Cerebellar cortex (tissue), 1 donor: ENCODE measurements at places on chromosomes 2 and 18.

GRCh38 chr2:230144355-230144754 lies 75.4 kb downstream of the SP110 start:
- DNase-seq = no peak

GRCh38 chr2:189628817-189629530 lies 32.3 kb upstream of the ASNSD1 start:
- DNase-seq = no peak

GRCh38 chr2:152715112-152715511 lies 2.1 kb downstream of the PRPF40A start:
- no peak for DNase-seq

GRCh38 chr2:121144111-121144510 lies 140.9 kb downstream of the TFCP2L1 start:
- no peak for DNase-seq

DNA sequence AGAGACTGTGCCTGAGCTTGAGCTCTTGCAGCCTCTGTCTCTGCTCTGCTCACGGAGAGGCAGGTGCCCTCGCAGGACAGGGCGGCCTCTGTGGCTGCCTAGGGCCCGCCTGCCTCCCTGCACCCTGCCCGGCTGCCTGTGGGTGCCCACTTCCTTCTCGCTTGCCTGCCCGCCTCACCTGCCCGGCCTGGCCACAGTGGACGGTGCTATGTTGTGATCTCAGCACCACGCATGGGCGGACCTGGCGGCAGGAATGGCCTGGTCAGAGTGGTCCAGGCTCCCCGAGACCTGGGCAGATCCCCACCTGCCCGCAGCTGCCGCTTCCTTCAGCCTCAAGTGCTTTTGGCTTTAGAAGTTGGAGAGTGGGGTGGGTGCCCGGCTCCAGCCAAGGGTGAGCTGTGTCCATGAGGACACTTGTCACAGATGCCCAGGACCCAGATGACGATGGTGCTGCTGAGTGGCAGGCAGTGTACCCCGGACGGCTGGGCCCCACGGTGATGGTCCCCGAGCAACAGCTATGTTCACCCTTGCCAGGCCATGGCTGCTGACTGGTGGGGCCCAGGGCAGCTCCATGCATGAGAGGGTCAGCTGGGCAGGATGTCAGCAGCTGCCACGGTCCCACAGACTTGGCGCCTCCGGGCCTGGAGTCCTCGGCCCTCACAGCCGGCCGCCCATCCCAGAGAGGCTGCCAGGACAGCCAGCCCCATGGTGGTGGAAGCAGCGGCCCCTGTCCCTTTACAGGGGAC lies 25.3 kb downstream of the RTP5 start:
- no peak for DNase-seq

- no peak for DNase-seq
Observed at GRCh38 chr2:229282758-229283546, 11.9 kb upstream of the PID1 start.

GRCh38 chr2:163011000-163011399 lies 172.4 kb upstream of the KCNH7 start:
- DNase-seq = no peak

DNA sequence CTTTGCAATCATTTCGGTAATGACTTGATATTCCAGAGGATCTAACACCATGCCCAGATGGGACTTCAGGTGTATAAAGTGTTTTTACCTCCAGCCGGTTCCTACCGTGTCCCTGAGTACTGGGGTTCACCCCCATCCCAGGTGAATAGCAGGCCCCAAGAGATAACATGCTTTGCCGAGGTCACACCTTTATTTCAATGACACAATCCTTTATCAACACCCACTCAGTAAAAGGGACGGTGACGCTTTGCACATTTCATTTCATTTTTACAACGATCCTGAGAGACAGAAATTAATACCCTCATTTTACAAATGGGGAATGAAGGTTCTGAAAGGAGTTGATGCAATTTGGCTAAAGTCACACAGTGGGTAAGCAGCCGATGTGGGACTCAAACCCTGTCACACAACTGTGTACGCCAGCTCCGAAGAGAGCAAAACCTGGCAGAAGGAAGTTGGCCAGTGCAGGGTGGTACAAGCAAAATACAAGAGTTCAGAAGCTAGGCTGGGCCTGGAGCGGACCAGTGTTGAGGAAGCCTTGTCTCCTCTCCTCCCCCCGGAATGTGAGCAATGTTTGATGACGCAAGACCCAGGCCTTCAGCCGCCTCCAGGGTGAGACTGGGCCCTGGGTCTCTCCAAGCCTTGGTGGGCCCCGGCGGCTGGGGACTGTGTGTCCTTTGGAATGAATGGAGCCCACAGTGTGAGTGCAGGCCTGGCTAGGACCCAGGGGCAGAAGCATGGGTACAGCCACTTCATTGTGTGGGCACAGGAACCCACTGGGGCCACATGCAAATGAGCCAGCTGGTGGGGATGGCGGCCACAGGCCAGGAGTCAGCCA lies 139.6 kb upstream of the MYCN start:
- peak; percentile 5 for DNase-seq

DNA sequence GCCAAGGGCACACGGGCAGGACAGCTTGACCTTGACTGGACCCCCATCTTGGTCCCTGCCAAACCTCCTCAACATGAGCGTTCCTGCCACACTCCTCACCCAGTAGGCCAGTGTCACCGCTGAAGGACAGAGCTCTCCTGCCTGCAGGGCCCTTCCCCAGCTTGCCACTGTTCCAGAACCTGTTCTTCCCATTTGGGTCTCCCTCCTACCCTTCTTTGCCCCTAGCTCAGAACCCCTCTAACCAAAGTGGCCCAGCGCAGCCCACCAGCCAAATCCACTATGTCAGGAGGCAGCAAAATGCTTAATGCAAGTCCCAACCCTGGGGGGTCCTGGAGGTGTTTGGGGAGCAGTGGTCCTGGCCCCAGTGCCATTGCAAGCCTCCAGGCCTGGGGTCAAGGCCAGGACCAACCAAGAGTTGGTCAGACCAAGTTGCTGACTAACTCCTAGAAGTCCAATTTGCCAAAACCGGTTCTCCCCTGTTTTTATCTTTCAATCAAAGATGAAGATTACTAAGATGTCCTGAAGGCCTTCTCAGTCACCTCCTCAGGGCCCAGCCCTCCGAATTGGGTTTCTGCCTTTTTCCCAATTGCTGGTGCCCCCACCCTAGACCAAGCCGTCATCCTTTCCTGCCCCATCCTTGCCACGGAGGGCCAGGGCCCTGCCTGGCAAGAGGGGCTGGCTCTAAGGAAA lies 4.5 kb upstream of the ASPRV1 start:
- no peak for DNase-seq

GRCh38 chr2:54680397-54681041 lies 42.9 kb upstream of the EML6 start:
- peak; percentile 26 for DNase-seq

DNA sequence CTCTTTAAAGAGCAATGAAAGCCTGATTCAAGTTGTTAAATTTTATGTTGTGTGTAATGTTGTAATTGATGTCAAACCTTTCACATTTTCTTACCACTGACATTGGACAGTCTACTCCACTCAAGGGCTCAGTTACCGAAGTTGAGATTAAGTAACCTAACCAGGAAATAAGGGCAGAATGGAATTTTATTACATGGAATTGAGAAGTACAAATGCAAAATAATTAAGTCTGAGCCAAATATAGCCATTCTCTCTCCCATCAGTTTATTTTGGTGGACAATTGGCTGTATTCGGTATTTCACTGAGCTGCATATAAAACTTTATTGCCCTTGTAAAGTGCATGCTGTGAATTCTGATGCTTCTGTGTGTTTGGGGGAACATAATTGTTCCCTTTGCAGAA lies 231.5 kb downstream of the TTC32 start:
- DNase-seq = no peak

GRCh38 chr18:8176554-8176953 lies 432.7 kb upstream of the RAB12 start:
- no peak for DNase-seq

DNA sequence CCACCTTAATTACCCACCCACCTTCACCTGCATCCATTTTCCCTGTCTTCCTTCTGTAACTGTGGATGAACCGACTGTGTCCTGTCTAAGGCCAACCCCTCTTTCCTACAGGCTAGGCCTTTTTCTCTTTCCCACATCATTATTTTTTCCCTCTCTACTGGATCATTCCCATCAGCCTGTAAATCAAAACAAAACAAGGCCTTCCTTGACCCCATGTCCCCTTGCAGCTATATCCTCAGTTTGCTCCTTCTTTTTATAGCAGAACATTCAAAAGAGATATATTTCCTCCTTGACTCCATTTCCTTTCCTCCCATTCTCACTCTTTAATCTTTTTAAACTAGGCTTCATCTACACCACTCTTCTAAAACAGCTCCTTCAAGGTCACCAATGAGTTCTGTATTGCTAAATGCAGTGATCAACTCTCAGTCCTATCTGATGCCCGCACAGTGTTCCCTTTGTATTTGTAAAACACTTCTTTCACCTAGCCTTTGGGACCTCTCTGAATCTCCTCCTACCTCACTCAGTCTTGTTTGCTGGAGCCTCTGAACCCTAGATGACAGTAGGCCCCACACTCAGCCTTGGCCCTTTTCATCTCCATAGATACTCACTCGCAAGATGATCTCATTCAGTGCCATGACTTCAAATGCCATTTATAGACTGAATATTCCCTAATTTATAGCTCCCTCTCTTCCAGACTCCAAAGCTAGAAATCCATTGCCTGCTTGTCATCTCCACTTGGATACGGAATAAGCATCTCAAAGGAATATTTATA lies 55.7 kb downstream of the CXCR4 start:
- DNase-seq = no peak

GRCh38 chr18:75256376-75256775 lies 45.8 kb downstream of the TSHZ1 start:
- no peak for DNase-seq

GRCh38 chr2:36389091-36389564 lies 33.5 kb downstream of the CRIM1 start:
- no peak for DNase-seq

DNA sequence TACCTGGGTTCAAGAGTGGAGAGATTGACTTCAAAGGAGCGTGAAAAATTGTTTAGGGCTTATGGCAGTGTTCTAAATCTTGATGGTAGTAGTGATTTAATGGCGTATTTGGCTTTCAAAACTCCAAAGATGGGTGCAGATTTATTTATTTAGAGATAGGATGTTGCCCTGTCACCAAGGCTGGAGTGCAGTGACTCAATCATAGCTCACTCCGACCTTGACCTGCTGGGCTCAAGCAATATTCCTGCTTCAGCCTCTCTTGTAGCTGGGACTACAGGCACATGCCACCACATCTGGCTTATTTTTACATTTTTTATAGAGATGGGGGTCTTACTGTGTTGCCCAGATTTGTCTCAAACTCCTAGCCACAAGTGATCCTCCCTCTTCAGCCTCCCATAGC lies 52.5 kb downstream of the FAM117B start:
- no peak for DNase-seq

DNA sequence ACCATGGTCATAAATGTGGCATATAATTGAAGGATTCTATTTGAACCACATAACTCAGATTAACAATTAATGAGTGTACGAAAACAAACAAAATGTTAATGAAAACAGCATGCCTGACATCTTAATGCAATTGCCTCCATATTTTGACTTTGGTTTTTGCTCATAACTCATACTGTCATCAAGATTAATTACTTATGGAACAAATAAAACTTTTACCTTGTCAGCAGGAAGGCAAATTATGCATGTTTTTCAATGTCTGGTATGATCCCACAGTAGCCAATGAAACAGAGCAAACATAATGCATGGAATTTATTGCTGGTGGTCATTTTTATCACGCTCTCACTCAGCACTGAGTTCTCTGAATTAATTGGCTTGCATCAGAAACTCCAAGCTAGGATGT lies 5.1 kb downstream of the PLEKHM3 start:
- DNase-seq = no peak

DNA sequence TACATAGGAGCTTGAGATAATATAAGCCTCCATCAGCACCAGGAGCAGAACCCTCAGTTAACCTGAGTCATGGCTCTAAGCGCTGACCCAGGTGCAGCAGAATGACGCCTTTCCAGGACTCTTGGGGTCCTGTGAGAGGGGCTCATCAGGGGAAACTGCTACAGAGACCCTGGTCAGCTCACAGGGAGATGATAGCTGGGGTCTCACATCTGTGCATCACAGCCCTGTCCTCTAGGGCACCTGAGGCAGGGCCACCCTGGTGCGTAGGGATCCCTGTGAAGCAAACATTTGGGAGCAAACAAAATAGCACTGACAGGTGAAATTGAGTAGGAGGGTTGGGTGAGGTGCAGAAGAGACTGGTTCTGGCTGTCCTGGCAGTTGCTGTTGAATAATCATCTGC lies 219.2 kb downstream of the SH3RF3 start:
- no peak for DNase-seq

DNA sequence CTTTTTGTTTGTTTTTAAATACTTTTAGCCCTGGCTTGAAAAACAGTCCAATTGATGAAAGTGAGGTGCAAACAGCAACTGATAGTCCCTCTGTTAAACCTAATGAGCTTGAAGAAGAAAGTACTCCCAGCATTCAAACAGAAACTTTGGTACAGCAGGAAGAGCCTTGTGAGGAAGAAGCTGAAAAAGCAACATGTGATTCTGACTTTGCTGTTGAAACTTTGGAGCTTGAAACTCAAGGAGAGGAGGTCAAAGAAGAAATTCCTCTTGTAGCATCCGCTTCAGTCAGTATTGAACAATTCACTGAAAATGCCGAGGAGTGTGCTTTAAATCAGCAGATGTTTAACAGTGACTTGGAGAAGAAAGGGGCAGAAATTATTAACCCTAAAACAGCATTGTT lies 30.6 kb upstream of the DYSF start:
- no peak for DNase-seq

DNA sequence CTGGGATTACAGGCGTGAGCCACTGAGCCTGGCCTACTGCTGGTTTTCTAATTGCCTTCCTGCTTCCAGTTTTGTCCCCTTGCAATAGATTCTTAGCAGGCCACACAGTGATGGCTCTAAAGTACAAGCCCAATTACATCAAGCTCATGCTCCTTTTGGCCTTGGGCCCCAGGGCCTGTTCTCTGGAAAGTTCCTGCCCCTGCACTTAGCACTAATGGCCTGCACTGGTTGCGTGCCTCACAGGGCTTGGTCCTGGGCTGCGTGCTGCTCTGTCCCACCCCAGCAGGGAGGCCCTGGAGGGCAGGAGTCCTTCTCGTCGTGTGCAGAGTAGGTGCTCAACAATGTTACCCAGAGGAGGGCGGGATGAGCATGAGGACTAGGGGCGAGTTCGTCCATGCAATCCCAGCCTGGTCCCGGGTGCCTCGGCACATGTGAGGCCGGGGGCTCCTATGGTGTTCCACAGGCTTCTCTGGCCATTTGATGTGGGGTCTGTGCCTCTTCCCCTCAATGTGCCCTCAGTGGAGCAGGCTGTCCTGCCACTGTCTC lies 51.7 kb downstream of the PDCL3 start:
- no peak for DNase-seq
